Activated CD8-positive, alpha-beta memory T cell treated with anti-CD3 and anti-CD28 coated beads, Interleukin-2, amount 50 U/mL, for 4 hours (primary cell): ENCODE measurements at places on chromosomes 2 and 18.

DNA sequence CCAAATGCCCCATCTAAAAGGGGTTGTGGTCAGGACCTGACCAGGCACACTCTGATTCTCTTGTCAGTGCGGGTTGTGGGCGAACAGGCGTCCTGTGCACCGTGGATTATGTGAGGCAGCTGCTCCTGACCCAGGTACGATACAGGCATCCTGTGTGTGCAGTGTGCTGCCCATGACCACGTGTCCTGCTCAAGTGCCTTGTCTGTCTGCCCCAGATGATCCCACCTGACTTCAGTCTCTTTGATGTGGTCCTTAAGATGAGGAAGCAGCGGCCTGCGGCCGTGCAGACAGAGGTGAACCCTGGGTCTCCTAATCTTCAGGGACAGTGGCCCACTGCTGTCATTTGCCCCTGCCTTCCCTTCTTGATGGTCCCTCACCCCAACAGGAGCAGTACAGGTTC lies 14.6 kb downstream of the PTPN18 start:
- DNase-seq, result peak; percentile 32

GRCh38 chr2:191746346-191747169 lies 68.6 kb downstream of the NABP1 start:
- DNase-seq, result no peak

DNA sequence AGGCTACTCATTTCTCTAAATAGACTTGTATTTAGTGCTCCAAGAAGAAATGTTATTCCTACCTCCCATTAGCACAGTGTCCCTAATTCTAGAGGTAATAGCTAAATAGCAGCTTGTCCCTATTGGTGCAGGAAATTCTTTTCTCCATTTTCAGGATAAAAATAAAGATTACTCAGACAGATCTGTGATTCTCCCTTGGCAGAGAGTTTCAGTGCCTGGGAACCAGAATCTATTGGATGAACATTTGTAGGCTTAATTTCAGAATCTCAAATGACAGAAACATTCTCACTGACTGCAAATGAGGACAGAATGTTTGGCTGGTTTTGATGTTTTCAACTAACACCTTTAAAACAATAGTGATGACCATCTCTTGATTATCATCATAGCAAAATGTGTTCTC lies 33.3 kb upstream of the LGALSL start:
- no peak for DNase-seq

GRCh38 chr2:15040429-15041084 lies 408.0 kb downstream of the LRATD1 start:
- no peak for DNase-seq

GRCh38 chr18:53838746-53839145 lies 385.7 kb downstream of the MBD2 start:
- no peak for DNase-seq

DNA sequence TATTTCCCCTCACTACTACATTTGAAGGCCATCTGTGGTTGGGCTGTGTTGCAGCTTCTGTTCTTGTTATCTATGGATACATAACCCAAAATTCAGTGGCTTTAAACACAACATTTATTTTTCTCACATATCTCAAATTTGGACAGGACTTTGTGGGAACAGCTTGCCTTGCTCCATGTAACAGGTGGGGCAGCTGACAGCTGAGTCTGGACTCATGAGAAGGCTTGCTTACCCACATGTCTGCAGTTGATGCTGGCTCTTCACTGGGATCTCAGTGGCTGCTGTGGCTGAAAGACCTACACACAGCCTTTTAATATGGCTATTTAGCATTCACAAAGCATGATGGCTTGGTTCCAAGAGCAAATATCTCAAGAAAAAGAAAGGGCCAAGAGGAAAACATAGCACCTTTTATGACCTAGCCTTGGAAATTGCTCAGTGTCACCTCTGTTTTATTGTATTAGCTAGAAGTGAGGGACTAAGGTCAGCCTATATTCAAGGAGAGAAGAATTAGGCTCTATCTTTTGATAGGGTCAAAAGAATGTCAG lies 296.8 kb upstream of the ZNF521 start:
- no peak for DNase-seq

DNA sequence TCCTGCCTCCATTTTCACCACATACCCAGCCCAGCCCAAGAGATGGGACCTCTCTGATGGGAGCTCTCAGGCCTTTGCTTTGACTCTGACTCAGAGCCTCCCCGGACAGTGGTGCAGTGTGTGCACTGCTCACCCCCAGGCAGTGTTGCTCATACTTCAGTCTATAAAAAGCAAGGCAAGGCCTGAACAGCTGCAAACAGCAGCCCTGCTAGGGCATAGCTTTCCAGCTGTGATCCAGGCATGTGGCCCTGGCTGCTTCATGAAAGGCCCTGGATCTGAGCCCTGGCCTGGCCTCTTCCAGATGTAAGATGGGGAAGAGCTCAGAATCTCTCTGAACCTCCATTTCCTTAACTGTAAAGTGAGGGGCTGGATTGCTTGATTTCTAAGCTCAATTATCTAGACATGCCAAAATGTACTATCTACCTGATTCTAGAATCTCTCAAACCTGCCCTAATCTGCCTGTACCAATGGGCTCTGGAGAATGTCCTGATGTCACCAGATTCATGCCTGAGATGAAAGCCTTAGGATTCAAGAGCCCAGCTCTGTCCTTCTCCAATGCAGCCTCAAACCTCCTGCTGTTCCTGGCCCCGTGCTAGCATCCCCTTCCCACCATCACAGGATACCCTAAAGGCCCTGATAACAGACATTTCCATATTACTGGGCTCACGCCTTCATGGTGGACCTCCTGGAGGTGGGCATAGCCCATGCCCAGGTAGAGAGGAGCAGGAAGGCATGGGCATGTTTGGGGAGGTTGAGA lies 206.9 kb downstream of the ARL4C start:
- peak; percentile 55 for DNase-seq

DNA sequence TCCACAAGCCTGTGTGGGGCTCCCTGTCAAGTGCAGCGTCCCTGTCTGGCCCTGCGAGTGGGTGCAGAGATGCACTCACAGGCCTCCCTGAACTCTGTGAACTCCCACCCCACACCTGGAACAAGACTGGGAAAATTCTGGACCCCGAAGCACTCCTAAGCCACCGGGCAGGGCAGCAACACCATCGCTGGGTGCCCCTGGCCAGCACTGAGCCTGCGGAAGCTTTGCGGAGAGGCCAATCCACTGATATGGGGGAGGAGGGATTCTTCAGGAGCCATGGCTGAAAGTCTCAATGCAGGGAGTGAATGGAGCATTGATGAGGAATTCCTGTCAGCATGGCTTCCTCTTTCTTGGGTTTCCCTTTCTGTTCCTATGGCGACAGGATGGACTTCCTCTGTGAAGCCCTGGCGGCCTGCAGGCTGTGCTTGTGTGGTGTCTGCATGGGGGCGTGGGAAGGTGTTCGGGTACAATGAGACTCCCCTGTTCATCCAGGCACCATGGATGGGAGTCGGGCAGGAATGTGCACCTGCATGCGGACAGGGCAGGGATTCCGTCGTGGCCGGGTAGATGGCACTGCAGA lies 15.1 kb downstream of the TRIB2 start:
- no peak for DNase-seq

- DNase-seq, result no peak
Measured at GRCh38 chr2:203562268-203562667, 27.2 kb upstream of the RAPH1 start.

DNA sequence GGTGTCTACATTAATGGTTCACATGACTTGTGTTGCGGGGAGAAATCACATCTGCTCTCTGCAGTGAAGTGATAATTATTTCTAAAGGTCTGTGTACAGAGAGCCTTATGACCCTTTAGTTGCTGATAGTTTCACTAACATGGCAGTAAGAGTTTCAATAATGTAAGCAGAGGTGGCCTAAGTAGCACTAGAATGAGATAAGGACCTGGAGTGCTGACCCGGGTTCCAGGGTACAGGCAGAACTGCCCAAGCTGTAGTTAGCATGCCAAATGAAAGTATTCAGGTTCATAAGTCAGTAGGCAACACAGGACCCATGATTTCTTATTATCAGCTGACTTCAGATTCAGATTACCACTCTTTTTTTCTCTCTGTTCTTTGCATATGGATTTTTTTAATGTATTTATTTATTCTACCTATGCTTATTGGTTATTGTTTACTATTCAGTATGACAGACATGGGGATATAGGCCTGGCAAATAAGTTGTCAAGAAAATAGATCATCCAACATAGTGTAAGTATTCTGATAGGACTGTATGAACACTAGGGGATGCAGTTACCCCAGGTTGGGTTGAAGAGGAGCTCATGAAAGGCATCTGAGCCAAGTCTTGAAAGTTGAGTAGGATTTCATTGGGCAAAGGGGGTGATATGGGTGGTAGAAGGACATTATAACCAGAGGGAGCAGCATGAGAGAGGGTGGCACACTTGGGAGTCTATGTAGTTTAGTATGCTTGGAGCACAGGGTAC lies 105.2 kb downstream of the CCDC85A start:
- no peak for DNase-seq

DNA sequence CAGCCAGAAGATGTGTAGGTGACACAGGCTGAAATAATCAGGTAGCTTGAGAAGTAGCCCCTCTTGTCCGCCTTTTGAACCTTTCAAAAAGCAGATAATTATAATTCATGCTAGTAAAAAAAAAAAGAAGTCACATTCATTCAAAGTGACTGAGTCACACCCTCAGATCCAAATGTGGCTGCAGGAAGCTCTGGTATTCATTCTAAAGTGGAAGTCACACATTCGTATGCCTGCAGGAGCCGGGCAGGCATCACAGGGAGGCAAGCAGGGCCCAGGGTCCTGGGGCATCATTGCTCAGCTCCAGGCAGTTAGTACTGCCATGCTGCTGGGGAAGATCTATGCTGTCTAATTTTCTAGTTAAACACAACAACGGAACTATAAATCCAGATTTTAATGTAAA lies 21.7 kb upstream of the RAB11FIP5 start:
- no peak for DNase-seq

DNA sequence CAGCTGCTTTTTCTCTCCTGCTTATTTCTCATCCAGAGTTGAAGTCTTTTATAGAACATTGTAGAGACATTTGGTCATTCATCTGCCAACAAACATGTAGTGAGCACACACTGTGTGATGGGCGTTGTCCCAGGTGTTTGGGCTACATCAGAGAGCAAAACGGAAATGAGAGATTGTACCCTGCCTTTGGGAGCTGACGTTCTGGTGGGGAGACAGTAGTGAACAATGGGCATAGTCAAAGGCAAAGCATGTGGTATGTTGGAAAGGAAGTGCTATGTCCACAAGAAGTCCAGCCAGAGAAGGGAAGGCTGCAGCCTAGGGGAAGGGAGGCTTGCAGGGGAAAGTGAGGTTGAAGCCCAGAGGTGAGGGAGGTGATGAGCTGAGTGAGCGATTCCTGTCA lies 78.1 kb downstream of the PIEZO2 start:
- DNase-seq, result no peak

- peak; percentile 61 for DNase-seq
Measured at GRCh38 chr2:11692966-11693521, 23.0 kb upstream of the NTSR2 start.

DNA sequence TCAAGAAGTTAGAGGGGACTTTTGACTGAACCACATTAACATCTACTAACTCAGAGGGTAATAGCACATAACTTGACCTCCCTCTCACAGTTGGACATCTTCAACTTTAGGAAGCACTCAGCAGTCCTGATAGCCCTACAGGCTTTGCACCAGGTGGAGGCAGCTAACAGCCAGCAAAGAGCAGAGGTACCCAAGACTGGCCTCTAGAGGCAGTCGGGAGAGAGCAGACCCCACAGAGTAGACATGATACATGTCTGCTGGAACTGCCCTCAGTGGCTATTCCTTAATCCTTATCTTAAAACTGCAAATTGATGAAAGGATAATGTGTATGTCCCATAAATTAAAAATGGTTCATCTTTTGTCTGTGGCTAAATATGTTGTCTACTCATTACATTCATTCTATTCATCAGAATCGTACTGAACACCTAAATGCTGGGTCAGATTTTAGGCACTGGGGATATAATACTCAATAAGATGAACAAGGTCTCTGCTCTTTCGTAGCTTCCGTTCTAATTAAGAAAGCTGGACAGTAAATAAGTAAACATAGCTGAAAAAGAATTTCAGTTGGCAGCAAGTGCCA lies 49.8 kb downstream of the CAB39 start:
- peak; percentile 36 for DNase-seq

GRCh38 chr2:46369783-46370182 lies 72.6 kb downstream of the EPAS1 start:
- DNase-seq, result no peak

DNA sequence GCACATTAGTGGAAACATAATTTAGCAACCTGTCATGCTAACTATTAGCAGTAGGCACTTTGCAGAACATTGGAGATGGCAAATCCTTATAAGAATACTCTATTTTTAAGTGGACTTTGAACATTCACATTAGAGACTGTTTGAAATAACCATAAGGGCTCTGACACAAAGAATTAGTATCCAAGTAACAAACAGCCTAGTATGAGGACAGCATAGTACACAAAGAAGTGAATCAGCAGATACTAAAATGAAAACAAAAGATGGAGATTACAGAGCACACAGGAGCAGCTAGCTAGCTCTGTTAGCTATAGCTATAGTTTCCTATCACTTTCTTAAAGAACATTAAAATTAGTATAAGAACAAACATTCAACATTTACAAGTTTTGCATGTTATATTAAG lies 256.3 kb upstream of the SPOPL start:
- no peak for DNase-seq

GRCh38 chr18:62786689-62787088 lies 71.3 kb downstream of the PHLPP1 start:
- no peak for DNase-seq

DNA sequence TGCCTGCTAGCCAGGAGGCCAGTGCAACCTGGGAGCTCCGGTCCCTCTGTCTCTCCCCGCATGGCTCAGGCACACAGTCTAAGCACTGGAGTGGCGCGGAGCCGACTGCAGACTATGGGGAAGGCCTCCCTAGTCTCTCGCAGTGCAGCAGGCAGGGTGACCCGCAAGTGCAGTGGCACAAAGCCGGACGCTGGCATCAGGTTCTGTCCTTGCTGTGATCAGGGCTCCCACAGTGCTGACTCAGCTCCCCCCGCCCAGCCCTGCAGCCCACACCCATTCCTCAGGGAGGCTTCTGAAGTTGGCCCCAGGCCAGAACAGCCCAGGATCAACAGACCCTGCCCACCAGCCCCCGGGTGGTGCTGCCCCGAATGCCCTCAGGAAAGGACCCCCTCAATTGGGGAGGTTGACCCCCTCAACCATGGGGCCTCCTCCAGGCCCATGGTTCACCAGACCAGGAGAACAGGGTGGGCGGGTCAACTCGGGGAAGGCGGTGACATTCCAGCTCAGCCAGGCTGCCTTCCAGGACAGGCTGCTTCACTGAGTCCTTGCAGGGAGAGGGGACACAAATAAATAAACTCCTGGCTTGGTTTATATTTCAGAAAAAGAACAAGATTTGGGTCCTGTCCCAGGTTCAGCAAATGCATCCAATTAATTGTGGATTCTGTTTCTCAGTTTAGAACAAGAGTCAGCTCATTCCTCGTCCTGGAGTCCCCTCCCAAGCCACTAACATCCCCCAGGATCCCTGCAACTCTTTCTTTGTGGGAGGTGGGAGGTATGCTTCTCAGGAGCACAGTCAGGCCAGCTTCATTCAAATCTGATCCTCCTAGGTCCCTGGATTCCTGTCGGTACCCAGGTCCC lies 12.2 kb downstream of the BIN1 start:
- no peak for DNase-seq

GRCh38 chr2:20617081-20617575 lies 33.8 kb downstream of the HS1BP3 start:
- DNase-seq, result peak; percentile 8
